Lower lobe of right lung (tissue), 2 donors: ENCODE measurements at places on chromosomes 1 and 21. TPM values are rescaled to one million over a fixed set of nuclear protein-coding genes. Genes with fewer than 3 reads are reported as not detected.

The ITLN2 gene
- 30.7 TPM for total RNA-seq

The VAMP4 gene
- total RNA-seq = 18.8 TPM

The ANGEL2 gene
- 36.6 TPM for total RNA-seq

The SLC45A3 gene
- total RNA-seq = 6.8 TPM

The DNALI1 gene
- total RNA-seq = 28.1 TPM
